Muscle of leg (tissue), 16 donors: ENCODE measurements at places on chromosomes 7 and 10.
A peak's percentile ranks its signal among the peaks of the same experiment; 100 is the strongest.

DNA sequence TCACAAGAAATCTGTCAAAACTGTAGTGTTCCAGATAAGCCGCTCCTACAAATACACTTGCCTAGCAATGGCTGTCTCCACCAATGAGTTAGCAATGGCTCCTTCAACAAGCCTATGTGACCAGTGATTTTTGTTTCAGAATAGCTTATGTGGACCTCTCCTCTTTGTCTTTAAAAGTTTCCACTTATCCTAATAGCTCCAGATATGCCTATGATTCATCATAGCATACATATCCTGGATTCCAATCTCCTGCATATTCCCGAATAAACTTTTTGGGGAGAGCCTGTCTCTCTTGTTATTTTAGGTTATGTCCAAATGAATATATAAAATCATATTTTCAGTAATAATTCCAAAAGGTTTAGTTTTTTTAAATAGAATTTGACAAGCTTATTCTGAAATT, 510.6 kb downstream of the ARL4A start:
- no peak overlapping the region for H3K4me3 ChIP-seq
- H3K4me1 ChIP-seq, result no peaks in the 10 kb centered on the region
- no peaks in the 10 kb centered on the region for H3K27me3 ChIP-seq
- no peaks in the 10 kb centered on the region for H3K36me3 ChIP-seq
- DNase-seq, result no peak

GRCh38 chr10:21849607-21850006, 153.9 kb downstream of the DNAJC1 start:
- no peaks in the 10 kb centered on the region for H3K4me1 ChIP-seq
- H3K27ac ChIP-seq, result no peak overlapping the region
- H3K4me3 ChIP-seq, result no peak overlapping the region
- DNase-seq, result no peak

- DNase-seq, result no peak
- H3K27me3 ChIP-seq, result peaks cover 5% of the 10 kb centered on the region
- H3K4me3 ChIP-seq, result no peak overlapping the region
- no peak overlapping the region for H3K27ac ChIP-seq
- H3K36me3 ChIP-seq, result no peaks in the 10 kb centered on the region
Measured at GRCh38 chr10:11448545-11449244, 162.8 kb downstream of the USP6NL start.

DNA sequence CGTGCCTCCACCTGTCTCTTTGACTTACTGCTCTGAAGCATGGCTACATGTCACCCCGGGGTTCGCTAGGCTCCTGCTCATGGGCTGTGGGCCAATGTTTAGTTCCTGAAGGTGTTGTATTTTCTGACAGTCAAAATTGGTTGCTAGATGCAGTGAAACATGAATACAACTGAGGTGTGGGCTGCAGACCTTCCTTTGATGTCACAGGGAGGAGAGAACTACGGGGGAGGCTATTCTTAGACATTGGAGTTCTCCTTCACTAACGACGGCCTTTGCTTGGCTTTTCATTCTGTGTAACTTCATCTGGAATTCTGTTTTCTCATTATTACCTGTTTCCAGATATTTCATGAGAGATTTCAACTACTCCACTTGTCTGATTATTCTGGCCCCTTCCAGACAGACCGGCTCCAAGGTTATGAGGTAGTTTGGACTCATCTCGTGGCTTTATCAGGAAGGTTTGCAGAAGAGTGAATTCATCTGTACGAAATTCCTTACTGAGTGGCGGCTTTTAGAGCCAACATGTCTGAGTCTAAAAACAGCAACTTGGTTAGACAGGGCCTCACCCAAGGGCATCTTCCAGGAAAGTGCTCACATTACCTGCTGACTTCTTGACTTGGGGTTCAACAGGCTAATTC, 774.7 kb downstream of the SUGCT start:
- H3K4me3 ChIP-seq, result no peak overlapping the region
- H3K4me1 ChIP-seq, result no peaks in the 10 kb centered on the region
- H3K27me3 ChIP-seq, result no peaks in the 10 kb centered on the region
- H3K36me3 ChIP-seq, result no peaks in the 10 kb centered on the region

DNA sequence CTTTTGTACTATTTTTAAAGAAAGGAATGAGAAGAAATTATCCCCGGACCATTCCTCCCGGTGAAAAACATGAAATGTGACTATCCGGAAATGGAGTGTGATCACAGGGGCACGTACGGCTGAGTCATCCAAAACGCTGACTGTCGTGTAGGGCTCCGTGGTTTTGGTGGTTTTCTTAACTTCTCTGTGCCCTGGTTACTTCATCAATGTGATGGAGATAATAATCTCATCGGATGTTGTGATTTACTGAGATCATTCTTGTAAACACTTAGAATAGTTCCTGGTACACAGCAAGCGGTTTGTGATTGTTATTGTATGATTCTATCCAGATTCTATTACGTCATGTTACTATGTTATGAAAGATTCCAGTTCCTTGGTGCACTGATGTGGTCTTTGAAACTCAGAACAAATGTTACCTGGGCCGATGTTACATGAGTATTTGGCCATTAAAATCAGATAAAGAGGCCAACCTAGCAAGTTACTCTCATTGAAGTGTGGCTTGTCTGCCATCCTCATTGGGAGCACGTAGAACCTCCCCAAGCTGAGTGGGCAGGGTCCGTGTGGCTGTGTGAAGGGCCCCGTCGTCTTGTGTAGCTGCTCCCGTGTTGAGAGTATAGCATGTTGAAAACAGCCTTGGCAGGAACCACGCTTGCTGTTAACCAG, 99.5 kb downstream of the CAMK1D start:
- no peaks in the 10 kb centered on the region for H3K4me1 ChIP-seq
- no peaks in the 10 kb centered on the region for H3K27me3 ChIP-seq
- H3K4me3 ChIP-seq, result no peak overlapping the region
- peak; percentile 33 for DNase-seq
- H3K27ac ChIP-seq, result no peak overlapping the region
- no peaks in the 10 kb centered on the region for H3K36me3 ChIP-seq

GRCh38 chr7:41889040-41889439, 186.2 kb upstream of the INHBA start:
- no peak overlapping the region for H3K27ac ChIP-seq
- H3K36me3 ChIP-seq, result no peaks in the 10 kb centered on the region
- DNase-seq, result no peak

GRCh38 chr10:88457660-88458059, 125.5 kb downstream of the RNLS start:
- no peak for DNase-seq
- no peaks in the 10 kb centered on the region for H3K4me1 ChIP-seq
- no peaks in the 10 kb centered on the region for H3K36me3 ChIP-seq
- H3K27me3 ChIP-seq, result no peaks in the 10 kb centered on the region
